ENCODE measurements at places on chromosomes 12 and 14.

DNA sequence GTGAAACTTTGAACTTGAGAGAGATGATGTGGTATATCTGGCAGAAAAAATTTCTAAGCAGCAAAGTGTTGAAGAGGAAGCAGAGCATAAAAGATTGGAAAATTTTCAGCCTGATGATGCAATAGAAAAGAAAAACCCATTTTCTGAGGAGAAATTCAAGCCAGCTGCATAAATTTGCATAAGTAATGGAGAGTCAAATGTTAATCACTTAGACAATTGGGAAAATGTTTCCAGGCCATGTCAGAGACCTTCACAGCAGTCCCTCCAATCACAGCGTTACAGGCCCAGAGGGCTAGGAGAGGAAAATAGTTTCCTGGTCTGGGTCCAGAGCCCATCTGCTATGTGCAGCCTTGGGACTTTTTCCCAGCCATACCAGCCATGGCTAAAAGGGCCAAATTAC, 469.0 kb upstream of the FOXG1 start:
- DNase-seq: no peak

GRCh38 chr12:81231574-81232368, 153.9 kb downstream of the ACSS3 start:
- DNase-seq: no peak

GRCh38 chr12:116331876-116332275, 54.4 kb upstream of the MED13L start:
- no peak for DNase-seq

- no peak for DNase-seq
These were observed 38.9 kb downstream of the TEAD4 start for GRCh38 chr12:2997989-2998670.

DNA sequence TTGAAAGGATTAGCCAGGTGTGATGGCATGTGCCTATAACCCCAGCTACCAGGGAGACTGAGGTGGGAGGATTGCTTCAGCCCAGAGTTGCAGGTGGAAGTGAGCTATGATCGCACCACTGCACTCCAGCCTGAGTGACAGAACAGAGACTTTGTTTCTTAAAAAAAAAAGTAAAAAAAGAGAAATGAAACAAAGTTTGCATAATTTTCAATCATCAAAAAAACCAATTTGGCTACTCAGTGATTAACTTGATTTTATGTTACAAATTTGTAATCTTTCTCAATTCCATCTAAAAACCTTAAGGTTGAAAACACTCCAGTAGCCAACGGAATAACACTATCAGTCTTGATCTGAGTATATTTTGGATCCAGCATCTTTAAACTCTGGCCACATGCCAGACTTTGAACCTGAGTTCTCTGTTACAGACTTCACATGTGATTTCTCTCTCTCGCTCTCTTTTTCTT, 12.6 kb upstream of the DENND5B start:
- no peak for DNase-seq

DNA sequence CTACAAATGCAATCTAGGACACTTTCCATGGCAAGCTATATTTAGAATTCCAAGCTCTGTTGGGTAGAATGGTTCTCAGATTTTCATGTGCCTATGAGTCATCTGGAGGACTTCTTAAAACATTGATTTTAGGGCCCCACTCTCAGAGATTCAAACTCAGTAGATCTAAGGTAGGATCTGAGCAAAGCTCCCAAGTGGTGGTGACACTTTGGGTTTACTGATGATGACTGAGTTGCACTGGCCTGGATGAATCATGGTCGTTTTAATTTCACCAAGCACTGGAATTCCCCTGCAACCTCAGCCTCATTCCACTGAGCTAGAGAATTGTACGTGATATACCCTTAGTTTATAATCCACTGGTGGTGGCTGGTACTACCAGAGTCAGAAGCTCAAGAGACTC, 86.5 kb downstream of the PPM1H start:
- DNase-seq: no peak

DNA sequence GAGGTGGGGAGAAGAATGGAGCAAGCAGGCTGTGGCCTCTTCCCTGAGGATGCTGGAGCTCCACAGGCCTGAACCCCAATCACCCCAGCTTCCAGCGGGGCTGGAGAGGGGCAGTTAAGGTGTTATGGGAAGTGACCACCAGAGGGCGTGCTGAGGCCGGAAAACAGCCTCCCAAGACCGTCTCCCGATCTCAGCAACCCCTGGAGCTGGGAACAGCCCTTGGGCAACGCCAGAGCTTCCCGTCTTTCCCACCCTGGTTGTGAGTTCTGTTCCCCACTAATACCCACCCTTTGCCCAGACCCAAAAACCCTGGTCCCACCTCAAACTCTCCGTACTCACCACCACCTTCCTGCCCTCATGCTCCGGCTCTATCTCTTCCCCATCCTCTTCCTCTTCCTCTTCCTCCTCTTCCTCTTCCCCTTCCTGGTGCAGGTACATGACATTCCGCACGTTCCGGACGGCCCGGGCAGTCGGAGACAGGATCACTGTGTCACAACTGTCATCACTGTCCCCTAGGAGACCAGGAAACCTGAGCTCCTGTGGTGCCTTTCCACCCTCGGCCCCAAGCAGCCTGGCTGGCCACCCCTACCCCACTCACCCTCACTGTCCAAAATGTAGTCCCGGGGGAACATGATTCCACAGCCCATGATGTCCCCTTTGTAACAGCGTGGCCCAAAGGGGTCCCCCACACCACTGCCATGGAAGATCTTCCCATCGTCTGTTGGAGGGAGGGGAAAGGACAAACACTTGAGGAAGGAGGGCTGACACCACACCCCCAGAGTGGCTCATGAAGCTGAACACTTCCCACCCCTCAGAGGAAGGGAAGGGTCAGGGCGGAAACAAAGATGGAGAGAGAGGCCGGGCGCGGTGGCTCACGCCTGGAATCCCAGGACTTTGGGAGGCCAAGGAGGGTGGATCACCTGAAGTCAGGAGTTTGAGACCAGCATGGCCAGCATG, 12.9 kb downstream of the SPRYD3 start:
- DNase-seq: peak; percentile 48

DNA sequence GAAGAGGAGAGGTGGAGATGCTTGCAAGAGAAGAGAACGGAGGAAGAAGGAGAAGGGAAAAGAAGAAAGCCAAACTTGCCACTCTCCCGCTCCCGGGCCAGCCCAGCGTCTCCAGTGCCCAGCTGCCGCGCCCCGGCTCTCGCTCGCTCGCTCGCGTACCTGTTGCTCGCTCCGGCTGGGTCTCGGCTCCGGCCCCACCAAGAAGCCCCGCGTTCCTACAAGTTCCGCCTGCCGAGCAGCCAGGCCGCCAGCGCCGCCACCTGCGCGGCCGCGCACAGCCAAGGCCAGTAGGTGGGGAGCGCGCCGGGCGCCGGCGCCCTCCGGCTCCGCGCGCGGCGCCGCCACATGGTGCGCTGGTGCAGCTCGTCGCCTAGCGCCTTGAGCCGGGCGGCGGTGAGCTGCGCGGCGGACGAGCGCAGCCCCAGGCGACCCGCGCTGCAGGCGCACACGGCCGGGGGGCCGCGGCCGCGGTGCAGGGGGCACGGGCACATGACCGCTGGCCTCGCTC, 370 bp downstream of the HRK start:
- no peak for DNase-seq

DNA sequence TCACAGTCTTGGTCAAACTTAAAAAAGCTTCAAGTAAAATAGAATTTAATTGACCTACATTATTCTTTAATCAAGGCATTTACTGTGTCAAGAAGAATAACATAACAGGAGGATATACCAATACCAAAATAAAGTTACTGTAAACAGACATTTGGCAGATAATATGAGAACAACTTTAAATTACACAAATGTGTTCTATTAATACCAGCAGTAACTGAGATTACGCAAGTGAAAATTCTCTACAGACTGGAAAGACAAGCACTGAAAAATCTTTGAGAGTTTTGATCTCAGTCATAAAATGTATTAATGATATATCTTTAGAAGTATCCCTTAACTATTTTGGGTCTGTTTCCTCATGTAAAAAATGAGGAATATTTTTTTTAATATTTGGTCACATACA, 169.2 kb upstream of the SOX5 start:
- no peak for DNase-seq

GRCh38 chr12:6957151-6957701, 6.1 kb downstream of the PTPN6 start:
- no peak for DNase-seq

- no peak for DNase-seq
These were observed 201.0 kb upstream of the DIO3 start for GRCh38 chr14:101360054-101360911.

GRCh38 chr14:64912261-64912660, 2.0 kb upstream of the CHURC1 start:
- peak; percentile 13 for DNase-seq

- no peak for DNase-seq
These were observed 362.3 kb downstream of the GLT1D1 start for GRCh38 chr12:129215556-129215955.

DNA sequence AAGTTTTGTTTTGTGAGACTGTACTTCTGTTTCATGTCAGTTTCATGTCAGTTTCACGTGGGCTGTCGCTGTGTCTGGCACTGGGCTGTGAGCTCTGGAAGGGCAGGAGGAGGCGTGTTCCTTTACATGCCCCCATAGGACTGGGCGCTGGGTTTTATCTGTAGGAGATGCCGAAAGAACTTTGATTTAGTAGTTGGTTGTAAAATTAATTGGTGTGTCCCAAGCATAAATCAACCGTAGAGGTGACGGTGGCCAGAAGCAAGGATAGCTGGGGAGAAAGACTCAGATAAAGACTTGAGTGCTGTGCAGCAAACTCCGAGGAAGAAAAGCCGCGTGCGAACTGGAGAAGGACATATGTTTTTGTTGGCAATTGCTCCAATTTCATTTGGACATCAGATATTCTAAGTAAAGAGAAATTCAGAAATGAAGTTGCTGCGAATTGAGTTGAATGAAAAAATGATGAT, 182.5 kb downstream of the VRK1 start:
- no peak for DNase-seq

- no peak for DNase-seq
These were observed 240.4 kb upstream of the FAR2 start for GRCh38 chr12:28908646-28909045.

GRCh38 chr14:48805315-48805714, 780.9 kb downstream of the RPS29 start:
- DNase-seq: no peak

DNA sequence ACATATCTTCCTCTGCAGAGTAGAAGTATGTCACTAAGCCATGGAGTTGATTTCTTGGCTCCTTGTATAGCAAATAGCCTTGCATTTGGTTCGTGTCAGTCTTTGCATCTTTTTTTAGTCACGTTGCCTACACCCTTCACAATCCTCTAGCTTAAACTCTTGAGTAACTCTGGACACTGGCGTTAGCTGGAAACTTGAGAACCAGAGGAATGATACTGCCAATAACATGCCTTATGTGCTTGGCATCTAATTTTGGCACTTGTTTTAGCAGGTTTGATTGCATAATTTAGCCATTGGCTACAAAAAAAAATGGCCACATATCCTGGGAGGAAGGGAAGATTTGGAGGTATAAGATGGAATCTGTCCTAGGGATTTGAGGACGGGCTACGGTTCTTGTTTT, 136.2 kb downstream of the ETV6 start:
- DNase-seq: no peak
